ENCODE measurements at places on chromosomes 12 and 14.

DNA sequence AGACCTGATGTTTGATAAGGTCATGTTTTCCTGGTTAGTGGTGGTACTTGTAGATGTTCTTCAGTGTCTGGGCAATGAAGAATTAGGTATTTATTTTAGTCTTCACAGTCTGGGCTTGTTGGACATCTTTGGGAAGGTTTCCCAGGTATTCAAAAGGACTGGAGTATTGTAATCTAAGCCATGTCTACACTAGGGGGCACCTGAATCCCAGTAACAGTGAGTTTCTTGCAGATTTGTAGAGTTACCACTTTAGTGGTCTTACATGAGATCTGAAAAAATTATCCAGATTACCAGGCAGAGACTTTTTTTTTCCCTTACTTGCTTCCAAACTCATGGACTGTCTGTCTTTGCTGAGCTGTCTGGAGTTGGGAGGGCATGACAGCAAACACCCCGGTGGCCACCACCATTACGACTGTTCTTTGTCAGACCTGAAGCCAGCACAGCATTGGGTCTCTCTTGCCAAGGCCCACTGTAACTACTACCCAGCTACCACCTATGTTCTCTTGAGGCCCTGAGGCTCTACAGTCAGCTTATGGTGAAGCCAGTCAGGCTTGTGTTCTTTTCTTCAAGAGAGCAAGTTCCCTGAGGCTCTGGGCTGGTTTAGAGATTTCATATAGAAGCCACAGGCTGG, 820.7 kb upstream of the FBXO33 start:
- no peak for DNase-seq

- no peak for DNase-seq
Measured at GRCh38 chr12:80580254-80580653, 127.2 kb upstream of the MYF6 start.

- DNase-seq, result no peak
Measured at GRCh38 chr14:65222440-65222858, 120.1 kb upstream of the MAX start.

- DNase-seq, result no peak
Measured at GRCh38 chr12:128977441-128977840, 124.2 kb downstream of the GLT1D1 start.

DNA sequence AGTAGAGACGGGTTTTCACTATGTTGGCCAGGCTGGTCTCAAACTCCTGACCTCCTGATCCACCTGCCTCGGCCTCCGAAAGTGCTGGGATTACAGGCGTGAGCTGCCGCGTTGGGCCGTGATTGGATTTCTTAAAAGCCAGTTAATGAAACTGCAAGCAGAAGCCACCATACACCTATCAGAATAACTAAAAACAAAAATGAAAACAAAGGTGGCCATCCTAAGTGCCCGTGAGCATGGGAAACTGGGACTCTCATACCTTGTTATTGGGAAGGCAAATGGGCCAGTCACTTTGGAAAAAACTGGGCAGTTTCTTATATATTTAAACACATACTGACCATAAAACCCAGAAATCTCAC, 7.7 kb upstream of the TCTN1 start:
- DNase-seq, result no peak

DNA sequence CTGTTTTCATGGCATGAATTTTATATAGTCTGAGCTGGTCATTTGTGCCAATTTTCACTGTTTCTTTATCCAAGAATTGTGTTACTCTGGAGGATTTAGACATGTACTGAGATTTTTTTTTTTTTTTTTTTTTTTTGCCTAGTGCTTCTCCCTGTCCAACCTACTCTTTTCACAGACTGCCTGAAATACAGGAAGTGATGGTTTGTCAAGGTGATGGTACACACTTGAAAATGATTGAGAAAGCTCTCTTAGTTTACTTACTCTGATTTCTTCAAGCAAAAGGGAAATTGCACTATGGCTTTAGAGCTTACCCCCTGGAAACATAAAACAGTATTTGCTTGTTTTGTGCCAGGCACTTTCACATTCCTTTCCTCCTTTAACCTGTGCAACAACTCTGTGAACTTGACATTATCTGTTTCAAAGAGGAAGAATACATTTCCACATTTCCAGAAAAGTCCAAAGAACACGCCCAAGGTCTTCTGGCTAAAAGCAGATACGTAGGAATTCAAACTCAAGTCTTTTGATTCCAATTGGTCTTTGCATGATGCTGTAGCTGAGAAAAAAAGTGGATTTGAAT, 181.1 kb downstream of the SLC15A5 start:
- DNase-seq, result no peak

DNA sequence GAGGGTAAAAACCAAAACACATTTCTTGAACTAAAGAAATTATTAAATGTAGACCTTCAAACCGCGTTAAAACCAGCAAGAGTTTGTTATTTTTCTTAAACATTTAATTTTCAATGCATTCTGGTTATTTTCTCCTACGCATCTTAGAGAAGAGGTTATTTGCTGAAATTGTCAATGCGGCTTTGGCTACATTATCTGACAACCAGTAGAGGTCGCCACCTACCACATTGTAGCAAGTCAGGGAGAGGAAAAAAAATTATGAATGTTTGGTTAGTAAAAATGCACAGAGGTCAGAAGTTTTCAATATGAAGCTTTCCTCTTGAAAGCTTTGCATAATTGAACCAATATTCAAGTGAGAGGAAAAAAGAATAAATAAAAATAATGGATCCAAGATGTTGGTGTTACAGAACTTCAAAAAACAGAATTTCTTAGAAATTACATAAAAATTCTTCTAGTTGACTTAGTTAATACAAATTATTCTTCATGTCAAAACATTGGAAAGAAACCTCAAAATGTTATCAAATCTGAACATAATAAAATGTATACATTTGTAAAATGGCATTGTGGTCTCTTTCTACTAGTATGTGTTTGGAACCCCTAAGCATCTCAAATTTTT, 159.4 kb upstream of the TMTC2 start:
- no peak for DNase-seq

DNA sequence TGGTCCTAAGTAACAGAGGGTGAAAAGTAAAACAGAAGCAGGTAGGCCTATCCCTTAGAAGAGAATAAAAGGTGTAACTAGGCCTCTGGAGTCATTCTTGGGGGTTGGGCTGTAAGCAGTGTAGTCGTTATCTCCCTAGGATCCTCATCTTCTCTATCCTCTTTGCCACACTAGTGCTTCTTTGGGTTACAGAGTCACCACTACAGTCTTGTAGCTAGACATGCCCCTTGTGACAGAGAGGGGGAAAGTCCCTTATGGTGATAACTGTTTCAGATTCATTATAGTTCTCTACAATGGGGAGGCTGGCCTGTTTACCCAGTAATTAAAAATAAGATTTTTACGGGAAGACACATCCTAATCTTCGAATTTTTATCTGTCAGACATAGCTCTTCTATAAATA, 16.4 kb upstream of the SRP54 start:
- no peak for DNase-seq

All from vagina (tissue), 2 donors.